ENCODE measurements at places on chromosomes 6 and 20. TPM values are rescaled to one million over a fixed set of nuclear protein-coding genes. Genes with fewer than 3 reads are reported as not detected.

BTN1A1 gene
- total RNA-seq = not detected

GRM4 gene
- total RNA-seq = 3.7 TPM

CDH26 gene
- total RNA-seq = 2.5 TPM

PRND gene
- 0.25 TPM for total RNA-seq

OXT gene
- total RNA-seq = not detected

MEP1A gene
- under 0.01 TPM for total RNA-seq

KCNS1 gene
- 1.7 TPM for total RNA-seq

TGM3 gene
- total RNA-seq = 0.25 TPM

Data from temporal lobe (tissue), 4 donors.